ENCODE measurements at places on chromosomes 1 and 21.

DNA sequence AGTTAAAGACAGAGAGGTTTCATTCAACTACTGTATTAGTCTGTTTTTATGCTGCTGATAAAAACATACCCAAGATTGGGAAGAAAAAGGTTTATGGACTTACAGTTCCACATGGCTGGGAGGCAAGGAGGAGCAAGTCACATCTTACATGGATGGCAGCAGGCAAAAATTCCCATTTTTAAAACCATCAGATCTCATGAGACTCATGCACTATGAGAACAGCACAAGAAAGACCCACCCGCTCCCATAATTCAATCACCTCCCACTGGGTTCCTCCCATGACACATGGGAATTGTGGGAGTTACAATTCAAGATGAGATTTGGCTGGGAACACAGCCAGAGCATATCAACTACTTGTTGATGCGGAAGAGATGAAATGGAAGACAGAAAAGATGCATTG, 9.2 kb downstream of the GPR161 start:
- no peak for DNase-seq

DNA sequence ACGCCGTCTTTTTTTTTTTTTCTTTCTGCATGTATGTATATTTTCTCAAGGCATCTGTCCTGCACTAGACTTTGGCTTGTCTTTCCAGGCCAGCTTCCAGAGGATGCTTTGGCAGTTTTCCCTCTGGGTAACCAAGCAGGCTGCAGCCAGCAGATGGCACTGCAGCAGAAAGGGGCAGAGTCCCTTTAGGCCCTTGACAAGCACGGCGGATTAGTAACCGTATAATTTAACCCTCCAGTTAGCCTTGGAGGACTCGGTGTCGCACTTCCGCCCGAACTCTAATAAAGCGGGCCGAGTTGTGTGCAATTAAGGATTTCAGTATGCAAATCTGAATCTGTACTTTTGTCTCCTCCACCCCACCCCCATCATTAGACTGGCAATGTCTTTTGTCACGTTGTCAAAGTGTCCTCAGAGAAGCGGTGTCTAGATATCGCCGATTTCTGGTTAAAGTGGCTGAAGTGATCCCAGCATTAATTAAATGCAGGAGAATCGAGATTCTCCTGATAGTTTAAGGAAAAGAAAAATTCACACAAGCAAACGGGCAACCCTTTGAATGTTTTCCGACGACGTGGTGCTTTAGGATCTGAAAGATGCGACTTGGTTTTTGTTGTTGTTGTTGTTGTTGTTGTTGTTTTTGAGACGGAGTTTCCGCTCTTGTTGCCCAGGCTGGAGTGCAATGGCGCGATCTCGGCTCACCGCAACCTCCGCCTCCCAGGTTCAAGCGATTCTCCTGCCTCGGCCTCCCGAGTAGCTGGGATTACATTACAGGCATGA, 1.1 kb upstream of the TMEM167B start:
- DNase-seq = no peak

- no peak for DNase-seq
Measured at GRCh38 chr1:230005040-230005439, 62.0 kb upstream of the GALNT2 start.

DNA sequence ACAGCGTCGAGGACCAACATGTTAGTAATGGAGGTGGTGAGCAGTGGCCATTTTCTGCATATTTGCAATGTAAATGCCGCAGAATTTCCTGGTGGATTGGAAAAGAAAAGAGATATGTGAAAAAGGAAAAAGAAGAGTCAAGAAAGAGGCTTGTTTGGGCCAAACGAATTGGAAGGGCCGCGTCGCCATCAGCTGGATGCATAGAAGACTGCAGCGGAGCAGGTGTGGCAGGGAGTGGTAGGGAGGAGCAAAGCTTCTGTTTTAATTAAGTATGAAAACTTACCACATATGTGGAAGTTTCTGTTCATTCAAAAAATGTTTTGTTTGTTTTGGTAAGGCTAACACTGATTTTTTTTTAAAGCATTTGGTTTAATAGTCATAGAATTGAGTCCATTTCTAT, 690.7 kb downstream of the NCAM2 start:
- DNase-seq = no peak

DNA sequence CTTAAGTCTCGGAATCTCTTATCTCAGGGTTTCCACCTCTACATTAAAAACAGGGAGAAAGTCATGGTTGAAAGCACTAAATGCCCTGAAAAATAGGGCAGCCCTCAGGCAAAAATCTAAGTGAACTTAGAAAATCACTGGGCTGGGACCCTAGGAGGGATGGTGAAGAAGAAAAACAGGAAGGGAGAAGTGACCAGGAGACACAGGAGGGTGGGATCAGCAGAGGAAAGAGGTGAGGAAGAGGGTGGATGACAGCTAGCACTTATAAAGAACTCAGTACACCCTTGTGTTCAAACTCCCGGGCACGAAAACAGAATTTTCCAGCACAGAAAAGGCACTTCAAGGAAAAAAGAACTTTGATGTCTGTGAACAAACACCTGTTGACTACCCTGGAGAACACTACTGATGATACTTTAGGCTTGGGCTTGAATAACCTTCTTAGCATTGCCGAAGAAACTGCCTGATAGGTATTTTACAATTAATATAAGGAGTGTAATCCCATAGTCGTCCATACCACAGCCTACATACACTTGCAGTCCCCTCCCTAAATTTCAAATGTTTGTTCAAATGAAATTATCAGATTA, 2.0 kb downstream of the CHML start:
- no peak for DNase-seq

Data from chondrocyte (in vitro differentiated cells).